NCI-H2107 (cell line): ENCODE measurements at places on chromosomes 11 and 22.

GRCh38 chr22:43238526-43239006 lies 51.6 kb upstream of the TTLL12 start:
- DNase-seq = no peak

GRCh38 chr11:122365610-122366360 lies 249.8 kb upstream of the BLID start:
- no peak for DNase-seq

GRCh38 chr11:121426476-121427399 lies 25.4 kb upstream of the SORL1 start:
- DNase-seq = no peak

DNA sequence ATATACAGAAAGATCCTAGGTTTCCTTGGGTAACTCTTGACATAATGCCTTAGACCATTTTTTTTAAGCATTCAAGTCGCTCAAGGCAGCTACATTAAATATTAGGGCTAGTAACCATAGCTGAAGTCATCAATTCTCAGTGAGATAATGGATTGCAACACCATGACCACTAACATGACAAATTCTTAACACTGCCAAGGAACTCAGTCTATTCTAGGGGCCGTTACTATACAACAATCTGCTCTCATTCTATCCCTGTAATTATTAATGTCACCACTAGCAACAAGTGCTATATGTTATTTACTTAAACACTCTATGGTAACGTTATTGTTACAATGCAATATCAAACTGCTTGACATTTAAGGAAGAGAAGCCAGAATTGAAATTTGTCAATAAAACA lies 3.2 kb upstream of the STK33 start:
- DNase-seq = no peak

DNA sequence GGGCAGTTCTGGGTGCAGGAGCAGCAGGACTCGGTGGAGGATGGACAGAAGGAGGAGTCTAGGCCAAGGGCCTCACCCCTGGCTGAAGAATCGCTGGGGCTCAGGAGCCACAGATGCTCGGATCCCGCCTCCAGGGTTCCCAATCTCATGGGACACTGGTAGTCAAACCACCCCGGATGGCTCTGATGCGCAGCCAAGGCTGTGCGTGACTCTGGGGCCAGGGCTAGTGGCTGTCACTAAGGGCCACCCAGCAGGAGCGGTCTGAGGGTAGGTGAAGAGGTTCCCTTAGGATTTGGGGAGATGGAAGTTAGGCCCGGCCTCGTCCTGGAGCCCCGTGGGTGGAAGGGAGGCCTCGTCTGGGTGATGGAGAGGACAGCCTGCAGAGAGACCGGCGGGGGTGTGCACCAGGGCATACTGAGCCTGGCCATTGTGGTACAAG lies 300.6 kb downstream of the TBC1D22A start:
- no peak for DNase-seq

DNA sequence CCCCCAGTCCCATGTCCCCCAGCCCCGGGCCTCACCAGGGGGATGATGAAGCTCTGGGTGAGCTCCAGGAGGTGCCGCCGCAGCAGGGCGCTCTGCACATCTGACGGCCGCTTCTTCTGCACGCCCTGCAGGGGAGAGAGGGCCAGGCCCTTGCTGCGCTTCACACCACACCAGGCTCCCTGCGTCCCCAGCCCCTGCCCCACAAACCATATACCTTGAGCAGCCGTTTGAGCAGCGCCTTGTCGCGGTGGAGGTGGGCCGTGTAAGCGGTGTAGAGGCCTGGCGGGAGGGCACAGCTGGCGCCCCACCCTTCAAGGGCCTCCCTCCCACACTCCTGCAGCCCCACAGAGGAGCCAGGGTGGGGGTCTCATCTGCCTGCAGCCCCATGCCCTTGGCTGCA lies 6.2 kb upstream of the PLXNB2 start:
- DNase-seq = no peak

- no peak for DNase-seq
Measured at GRCh38 chr11:90465553-90465952, 242.7 kb upstream of the CHORDC1 start.

GRCh38 chr11:11467312-11467711 lies 114.3 kb upstream of the CSNK2A3 start:
- DNase-seq = no peak

DNA sequence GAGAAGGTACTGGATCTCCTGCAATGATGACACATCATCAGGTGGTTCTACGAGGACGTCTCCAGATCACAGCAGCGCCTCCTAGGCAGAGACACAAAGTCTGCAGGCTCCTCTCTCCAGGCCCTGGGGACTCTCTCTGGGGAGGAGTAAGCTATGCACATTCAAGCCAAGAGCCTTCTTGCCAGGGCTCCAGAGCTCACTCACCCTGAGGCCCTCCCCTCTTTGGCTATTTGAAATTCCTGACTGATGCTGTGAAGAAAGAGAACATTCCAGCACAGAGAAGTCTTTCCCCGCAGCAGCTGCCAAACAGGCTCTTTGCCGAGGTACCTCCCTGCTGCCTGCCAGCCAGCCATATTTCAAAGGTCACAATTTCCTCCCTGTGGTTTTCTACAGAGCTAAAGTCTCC lies 204.9 kb downstream of the CSNK2A3 start:
- DNase-seq = no peak

- DNase-seq = no peak
Measured at GRCh38 chr11:7499081-7499480, 13.8 kb downstream of the OLFML1 start.

- DNase-seq = no peak
Measured at GRCh38 chr11:12167061-12168000, 56.9 kb downstream of the MICAL2 start.

DNA sequence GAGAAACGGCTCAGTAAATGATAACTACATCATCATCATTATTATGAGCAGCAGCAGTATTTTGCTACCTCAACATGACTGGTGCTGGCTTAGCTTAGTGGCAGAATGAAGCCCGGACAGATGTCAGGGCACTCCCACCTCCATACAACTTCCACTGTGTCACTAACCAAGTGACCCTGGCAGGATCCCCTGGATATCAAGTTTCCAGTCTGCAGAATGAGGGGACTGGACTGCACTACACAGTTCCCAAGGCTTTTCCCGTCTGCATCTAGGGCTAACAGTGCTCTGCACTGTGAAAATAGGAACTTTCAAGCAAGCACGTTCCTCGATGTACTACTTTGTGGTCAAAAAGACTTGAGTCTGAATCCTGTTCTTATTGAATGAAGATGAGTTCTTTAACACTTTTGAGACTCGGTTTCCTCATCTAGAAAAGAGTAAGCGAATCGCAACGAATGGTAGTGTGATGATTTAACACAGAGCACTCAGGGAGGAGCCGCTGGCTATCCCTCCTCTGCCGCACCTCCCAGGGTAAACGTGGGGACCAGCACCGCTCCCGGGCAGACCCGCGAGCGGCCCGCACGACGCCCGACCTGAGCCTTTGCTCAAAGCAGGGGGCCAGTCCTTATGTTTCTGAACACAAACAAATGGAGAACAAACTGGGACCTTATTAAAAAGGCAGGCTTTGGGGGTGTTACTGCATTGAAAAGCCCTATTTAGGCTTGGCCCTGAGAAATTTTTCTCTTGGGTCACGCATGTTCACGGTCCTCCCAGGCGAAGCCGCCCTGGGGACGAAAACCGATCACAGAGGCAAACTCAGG lies 910 bp downstream of the CLTCL1 start:
- DNase-seq = no peak

DNA sequence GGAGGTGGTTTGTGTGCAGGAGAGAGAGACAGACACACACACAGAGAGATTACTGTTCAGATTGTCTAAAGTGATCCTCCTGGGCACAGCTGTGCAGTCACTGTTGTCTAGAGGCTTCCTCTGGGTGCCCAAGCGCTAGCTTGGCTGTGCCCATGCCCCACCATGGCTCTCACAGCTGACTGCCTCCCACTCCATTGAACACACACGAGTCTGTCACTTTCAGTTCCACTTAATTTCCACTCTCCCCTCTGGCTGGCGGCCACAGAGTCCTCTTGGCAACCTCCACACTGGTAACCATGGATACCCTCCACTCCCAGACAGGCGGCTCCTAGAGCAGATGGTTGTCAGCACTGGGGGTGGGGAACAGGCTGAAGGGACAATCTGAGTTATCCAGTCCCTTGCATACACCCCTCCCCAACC lies 29.1 kb downstream of the MAP6 start:
- peak; percentile 84 for DNase-seq

- DNase-seq = no peak
Measured at GRCh38 chr11:131217313-131218310, 152.8 kb upstream of the NTM start.

DNA sequence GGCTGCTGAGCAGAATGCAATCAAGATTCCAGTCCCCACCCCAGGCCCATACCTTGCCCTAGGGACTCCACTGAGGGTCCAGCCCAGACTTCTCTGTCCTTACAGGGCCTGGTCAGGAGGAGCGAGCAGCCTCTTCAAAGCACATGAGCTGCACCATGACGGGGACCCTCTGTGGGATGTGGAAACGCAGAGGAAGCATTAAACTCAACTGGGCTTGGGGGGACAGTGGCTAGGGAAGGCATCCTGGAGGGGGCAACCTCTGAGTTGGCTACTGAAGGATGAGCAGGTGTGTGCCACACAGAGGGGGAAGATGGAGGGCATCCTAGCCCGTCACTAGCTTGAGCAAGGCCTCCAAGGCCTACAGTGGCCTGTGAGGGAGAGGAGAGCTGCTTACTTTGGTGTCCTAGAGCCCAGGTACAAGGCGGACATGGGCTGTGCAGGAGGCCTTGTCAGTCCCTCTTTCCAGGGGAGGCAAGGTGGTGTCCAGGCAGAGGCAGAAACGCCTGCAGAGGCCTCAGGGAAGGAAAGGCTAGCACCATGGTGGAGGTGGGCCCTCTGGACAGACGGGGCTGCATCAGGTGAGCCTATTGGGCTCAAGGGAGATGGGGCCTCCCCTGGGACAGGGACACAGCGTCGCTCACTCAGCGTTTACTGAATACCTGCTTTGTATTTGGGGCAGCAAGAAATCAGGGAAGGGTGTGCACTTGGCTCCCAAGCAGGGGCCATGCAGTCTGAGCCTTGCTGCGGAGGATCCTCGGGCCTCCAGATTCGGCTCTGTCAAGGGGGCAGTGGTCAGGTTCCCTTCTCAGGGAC lies 14.3 kb downstream of the TTC38 start:
- DNase-seq = no peak

DNA sequence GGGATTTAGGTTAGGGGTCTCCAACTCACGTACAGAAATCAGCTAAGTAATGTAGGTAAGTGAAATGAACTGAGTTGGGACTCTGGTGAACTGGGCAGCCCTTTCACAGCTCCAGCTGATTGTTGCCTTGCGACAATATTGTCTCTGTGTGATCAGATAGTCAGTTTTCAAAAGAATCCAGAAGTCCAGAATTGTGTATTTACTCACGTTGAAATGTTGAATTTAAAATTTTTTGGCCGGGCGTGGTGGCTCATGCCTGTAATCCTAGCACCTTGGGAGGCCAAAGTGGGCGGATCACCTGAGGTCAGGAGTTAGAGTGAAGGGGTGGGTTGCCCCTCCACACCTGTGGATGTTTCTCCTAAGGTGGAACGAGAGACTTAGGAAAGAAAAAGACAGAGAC lies 18.8 kb upstream of the WDR74 start:
- no peak for DNase-seq

DNA sequence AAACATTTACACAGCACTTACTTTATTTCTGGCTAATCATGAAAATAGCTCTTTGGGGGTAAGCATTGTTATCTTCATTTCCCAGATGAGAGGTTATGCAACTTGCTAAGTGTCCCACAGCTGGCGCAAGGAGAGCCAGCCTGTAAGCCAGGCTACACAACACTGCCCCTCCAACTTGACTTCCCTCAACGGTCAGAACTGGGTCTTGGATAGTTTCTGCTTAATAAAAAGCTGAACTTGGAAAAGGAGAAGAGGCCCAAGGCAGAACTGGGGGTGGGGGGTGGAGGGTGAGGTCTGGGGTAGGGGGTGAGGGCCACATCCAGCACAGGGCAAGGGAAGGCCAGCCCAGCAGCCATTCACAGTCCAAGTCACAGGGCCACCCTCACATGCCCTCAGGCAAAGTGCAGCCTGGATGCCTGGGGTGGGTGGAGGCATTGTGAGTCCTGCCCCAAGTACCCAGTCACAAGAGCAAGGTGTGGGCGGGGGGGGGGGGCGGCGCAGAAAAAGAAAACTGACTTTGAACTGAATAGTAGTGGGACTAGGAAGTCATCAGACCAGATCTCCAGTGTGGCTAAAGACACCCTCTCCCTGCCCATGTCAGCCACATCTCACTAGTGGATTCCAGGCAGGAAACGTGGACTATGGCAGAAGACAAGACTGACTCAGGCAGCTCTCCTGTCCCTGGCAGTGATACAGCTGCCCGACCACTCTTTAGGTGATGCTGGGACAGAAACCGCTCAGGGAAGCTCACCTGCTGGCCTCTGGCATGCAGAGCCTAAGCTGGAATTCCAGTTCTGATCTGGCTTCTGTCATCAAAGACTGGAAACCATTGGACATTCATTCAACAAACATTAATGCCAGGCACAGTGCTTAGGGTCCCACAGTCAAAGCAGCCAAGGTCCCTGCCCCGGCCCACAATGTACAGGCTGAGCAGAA lies 52.4 kb downstream of the PACSIN2 start:
- DNase-seq = no peak

- DNase-seq = no peak
Measured at GRCh38 chr22:49964136-49965090, 3.8 kb downstream of the PIM3 start.

DNA sequence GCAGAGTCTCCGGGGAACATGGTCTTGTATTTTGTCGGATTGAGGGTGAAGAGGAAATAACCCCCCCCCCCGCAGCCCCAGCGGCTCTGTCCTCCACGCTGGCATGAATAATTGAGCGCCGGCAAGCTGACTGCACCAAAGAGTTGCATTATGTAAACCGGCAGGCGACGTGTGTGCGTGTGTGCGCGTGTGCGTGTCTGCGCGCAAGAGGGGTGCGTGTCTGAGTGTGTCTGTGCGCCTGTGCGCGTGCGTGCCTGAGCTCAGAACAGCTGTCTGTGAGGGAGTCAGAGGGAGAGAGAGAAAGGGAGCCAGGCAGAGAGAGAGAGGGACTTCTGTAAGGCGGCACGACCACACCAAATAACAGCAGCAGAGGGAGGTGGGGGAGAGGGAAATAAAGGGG lies 94.4 kb downstream of the SCN3B start:
- DNase-seq = no peak

GRCh38 chr22:31800065-31800464 lies 46.2 kb downstream of the DEPDC5 start:
- DNase-seq = no peak

GRCh38 chr11:34475656-34476055 lies 36.9 kb downstream of the CAT start:
- no peak for DNase-seq

DNA sequence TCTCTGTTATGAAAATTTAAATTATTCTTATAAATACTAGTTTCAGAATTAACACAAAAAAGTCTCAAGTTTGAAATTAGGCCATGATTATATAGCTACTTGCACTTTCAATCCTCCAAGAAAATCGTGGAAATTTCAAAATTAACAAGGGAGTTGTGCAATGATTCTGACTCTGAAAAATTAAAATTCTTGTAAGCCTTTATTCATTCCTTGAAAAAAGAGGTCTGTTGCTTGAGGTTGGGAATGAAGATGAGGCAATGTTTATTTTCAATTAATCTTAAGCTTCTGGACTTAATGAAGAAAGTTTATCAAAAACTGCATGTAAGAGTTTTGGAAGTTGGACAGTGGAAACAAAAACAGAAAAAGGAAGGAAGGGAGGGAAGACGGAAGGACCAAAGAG lies 128.2 kb upstream of the FIBIN start:
- DNase-seq = no peak
